ENCODE measurements at places on chromosomes 2 and 18.

DNA sequence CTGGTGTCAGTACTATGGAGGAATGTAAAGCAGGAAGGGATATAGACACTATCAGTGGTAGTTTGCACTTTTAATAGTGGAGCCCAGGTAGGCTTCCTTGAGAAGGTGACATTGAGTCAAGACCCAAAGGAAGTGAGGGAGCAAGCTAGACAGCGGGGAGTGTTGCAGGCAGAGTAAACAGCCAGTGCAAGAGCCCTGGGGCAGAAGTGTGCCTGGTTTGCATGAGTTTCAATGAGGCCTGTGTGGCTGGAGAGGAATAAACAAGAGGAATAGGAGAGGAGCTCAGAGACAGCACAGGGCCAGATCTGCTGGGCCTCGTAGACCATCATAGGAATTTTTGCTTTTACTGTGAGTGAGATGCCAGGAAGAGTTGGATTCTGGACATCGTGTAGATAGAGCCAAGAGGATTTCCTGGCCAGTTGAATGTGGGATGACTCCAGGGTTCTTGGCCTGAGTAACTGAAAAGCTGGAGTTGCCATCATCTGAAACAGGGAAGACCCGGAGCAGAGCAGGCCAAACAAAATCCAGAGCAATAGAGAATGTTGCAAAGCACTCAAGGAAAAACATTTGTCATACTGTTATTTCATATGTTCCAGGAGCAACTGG lies 102.5 kb downstream of the SP3 start:
- DNase-seq = no peak

GRCh38 chr2:237449193-237449881 lies 35.4 kb upstream of the COL6A3 start:
- DNase-seq = no peak

DNA sequence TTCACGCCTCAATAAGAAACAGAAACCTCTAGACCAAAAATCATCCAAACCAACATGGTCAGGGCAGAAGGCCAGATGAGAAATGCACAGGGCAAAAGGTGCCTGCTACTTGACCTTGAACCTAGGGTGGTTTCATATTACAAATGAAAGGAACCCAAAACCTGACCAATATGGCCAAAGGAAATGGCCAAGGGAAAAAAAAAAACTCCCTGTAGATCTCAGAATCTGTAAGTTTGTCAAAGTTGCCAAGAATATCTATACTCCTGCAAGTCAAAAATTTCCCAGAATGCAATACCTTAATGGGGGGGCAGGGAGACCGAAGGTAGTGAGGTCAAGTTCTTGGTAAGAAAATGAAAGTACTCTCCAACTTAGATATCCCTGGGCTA lies 47.2 kb downstream of the HIBCH start:
- DNase-seq = no peak

DNA sequence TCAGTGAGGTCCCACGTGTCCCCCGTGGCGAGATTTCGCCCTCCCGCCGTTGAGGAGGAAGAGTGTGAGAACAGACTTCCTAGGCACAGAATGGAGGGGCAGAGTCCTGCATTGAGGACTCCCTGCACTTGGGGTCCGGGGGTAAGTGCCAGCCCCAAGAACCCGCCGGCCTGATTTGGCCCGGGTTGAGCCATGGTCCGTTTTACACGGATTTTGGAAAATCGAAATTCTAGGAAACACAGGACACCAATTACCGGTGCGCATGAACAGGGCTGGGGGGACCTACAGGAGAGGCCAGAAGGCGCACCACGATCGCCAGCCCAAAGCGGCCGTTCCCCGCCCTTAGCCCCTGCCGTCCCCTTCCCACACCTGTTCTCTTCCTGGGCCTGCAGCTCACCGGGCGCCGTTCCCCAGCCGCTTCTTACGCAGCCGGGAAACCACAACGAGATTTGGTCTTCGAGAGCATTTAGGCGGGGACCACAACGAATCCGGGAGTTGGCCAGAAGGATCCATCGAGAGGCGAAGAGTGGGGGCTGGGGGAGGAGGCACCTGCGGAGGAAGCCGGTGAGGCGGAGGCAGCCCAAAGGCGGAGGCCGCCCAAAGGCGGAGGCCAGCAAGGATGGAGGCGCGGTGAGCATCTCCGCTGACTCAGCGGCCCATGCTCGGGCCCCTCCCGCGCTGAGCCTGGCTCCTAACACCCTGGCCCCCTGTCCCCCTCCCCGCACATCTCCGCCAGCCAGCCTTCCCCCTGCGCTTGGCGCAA lies 464 bp upstream of the TLX2 start:
- DNase-seq = no peak

- no peak for DNase-seq
Measured at GRCh38 chr2:147679191-147679954, 165.5 kb upstream of the ACVR2A start.

DNA sequence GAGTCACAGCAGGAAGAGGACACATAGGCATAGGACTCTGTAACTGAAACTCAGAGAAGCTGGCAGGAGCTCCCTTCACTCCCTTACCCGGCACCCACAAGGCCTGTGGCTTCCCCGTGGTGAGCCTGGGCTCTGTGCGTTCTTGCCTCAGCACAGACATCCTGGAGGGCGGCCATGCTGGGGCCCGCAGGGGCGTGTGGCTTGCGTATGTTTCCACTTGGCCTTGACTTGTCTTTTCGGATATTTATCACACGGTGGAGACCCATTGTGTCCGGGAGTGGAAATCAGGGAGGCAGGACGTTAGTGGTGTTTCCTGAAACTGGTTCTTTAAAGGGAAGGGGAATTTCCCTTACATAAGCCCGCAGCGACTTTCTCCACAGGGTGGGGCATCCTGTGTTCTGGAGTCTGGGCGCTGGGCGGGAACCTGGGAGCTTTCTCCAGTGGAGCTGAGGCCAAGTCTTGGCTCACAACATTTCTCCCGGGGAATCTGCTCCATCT lies 49.9 kb upstream of the EML6 start:
- DNase-seq = peak; percentile 63

- no peak for DNase-seq
Measured at GRCh38 chr2:102110596-102111334, 31.8 kb upstream of the IL1R1 start.

DNA sequence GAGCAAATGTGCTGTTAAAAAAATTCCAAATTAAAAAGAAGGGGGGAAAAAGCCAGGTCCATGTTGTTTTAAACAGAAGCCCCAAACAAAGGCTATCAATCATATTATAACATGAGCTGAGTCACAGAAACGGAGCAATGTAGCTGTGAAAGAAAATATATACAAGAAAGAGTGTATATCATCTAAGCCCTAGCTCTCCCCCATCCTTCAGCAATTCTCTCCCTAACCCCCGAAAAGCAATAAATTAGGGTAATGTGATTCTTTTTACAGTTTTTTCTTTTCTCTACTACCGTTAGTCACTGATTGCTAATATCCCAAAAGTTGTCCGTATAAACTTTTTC lies 25.3 kb downstream of the FEZ2 start:
- DNase-seq = no peak

- no peak for DNase-seq
Measured at GRCh38 chr18:55407191-55407590, 180.8 kb downstream of the TCF4 start.

- DNase-seq = peak; percentile 38
Measured at GRCh38 chr18:323253-323622, 55.4 kb upstream of the THOC1 start.

DNA sequence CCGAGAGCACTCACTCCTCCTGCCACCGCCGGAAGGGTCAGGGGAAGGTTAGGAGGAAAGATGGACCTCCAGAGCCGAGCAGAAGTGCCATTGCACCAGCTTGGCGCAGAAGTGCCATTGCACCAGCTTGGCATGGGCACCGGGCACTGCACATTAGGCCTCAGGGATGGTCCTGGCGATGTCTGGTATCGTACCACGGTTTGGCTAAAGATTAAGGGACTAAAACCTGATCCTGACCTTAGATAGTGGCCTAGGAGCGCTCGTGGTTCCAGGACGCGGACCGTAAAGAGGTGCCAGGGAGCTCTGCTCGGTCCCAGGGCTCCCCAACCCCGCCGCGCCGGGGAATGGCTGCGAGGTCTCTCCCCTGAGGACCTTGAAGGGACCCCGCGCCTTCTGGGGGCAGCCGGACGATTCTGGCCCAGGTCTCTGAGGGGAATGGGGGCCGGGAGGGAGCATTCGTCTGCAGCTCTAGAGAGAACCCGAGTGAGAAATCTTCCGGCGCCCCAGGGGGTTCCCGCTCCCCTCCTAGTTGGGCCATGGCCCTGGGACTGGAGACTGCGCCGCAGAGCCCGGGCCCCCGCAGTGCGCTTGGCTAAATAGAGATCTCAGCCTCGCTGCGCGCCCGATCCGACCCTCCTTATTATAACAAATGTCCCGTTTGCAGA lies 1.8 kb downstream of the PAX8 start:
- no peak for DNase-seq

All from trophoblast cell (in vitro differentiated cells and primary cell).